Central memory CD4-positive, alpha-beta T cell (primary cell): ENCODE measurements at places on chromosomes 4 and X.

DNA sequence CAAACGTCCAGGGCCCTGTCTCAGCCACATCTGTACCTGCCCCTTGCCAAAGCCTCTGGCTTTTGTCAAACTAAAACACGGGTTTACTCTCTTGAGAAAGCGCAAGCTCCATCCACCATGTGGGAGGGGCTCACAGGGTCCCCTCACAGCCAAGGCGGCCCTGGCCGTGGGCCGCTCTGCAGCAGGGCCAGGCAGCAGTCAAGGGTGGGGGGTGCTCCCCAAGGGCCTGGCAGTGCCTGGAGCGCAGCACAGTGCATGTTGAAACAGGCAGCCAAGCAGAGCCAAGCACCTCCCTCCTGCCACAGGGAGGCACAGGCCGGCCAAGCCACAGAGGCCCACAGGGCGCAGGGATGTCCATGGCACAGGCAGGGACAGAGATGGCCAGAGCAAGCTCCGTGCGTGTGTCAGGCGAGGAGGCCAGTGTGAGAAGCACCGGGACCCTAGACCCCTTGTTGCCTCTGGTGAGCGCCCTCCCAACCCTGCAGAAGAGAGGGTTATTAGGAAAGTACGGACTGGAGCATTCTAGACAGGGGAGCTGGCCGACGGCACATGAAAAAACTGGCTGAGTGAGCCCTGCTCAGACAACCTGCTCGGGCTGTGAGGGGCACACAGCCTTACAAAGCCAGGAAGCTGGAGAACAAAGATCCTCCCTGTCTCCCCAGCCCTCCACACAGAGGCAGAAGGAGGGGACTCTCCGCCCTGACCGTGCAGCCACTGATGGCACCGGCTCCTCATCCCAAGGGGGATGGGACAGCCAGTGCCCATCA lies 39.0 kb downstream of the FAM53A start:
- no peak for DNase-seq

- DNase-seq: no peak
These were observed 11.1 kb upstream of the IL1RAPL1 start for GRCh38 chrX:28576117-28576516.

DNA sequence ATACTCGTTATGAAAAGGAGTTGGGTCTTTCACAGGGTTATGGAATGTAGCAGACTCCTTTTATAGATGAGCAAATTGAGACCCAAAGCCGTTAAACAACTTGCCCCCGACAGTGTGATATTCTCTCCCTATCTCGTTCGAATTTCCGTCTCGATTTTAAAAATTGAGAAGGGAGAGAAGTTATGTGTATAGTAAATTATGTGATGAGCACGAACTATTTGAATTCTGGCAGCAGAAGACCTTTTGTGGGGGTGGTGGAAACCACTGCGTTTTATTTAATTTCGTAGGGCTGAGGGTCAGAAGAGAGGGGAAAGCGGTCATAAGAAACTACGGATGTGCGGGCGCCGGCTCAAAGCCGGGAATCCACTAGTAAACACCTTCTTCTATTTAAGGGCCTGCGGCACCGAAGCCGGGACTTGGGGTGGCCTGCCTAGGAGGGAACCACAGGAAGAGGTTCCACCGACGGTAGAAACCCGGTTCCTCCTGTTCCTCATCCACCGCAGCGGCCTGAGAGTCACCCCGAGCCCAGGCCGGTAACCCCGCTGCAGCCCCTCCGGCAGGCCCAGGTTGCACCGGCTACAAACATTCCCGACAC lies 1.5 kb upstream of the DDX3X start:
- DNase-seq: no peak

GRCh38 chr4:70877556-70877955 lies 24.6 kb upstream of the MOB1B start:
- no peak for DNase-seq

DNA sequence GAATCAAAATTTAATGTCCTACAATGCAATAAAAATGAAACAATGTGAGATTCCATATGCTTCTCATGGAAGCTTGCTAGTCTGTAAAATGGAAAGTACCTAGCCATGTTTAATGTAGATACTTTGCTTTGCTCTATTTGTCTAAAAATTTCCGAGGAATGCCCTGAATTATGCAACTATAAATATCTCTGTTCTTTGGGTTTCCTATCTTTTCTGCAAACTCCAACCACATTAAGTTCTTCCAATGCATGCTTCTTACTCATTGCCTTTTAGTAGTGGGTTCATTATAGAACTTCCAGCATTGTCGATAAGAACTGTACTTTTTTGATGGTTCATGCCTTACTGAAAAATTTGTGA lies 178.3 kb downstream of the RASL11B start:
- no peak for DNase-seq

GRCh38 chr4:142567199-142567598 lies 278.9 kb downstream of the INPP4B start:
- DNase-seq: peak; percentile 68
